CD4-positive, alpha-beta T cell treated with Interleukin-15 for 4 hours (primary cell): ENCODE measurements at places on chromosomes 3 and 15.

GRCh38 chr3:189714991-189715961 is 84.1 kb downstream of the TP63 start:
- no peak for DNase-seq

DNA sequence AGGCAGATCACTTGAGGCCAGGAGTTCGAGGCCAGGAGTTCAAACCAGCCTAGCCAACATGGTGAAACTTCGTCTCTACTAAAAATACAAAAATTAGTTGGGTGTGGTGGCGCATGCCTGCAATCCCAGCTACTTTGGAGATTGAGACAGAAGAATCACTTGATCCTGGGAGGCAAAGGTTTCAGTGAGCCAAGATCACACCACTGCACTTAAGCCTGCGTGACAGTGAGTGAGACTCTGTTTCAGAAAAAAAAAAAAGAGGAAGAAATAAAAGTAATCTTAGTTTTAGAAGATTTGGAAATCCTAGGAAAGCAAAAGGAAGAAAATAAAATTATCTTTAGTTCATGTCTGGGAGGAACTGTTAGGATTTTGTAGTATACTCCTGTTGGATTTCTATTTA is 77.2 kb downstream of the IL12A start:
- no peak for DNase-seq

GRCh38 chr15:31266712-31267111 is 59.9 kb upstream of the KLF13 start:
- no peak for DNase-seq

GRCh38 chr3:183260167-183260904 is 7.3 kb downstream of the B3GNT5 start:
- DNase-seq = no peak

DNA sequence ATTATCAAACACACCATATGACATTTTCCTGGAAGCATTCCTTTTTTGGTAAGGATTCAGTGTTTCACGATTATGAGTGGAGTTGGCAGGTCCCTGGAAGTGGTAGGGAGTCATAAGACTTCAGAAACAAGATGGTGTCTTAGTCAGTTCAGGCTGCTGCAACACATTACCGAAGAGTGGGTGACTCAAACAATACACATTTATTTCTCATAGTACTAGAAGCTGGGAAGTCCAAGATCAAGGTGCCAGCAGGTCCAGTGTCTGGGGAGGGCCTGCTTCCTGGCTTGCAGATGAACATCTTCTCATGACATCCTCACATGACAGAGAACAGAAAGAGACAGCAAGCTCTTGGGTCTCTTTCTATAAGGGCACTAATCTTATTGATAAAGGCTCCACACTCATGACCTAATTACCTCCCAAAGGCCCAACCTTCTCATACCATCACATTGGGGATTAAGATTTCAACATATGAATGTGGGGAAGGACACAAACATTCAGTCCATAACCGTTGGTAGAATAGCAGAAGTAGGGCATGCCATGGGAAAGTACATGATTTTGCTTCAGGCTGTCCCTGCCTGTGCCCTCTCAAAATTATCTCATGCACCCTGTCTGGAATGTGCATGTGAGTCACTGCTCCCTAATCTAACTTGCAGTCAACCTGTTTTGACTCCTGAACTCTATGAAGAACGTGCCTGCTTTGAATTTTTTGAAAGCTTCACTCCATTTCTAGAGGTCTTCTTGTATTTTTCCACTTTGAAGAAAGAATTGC is 72.5 kb downstream of the GTPBP8 start:
- DNase-seq = no peak

- no peak for DNase-seq
Measured at GRCh38 chr3:150050510-150050909, 79.8 kb upstream of the PFN2 start.

DNA sequence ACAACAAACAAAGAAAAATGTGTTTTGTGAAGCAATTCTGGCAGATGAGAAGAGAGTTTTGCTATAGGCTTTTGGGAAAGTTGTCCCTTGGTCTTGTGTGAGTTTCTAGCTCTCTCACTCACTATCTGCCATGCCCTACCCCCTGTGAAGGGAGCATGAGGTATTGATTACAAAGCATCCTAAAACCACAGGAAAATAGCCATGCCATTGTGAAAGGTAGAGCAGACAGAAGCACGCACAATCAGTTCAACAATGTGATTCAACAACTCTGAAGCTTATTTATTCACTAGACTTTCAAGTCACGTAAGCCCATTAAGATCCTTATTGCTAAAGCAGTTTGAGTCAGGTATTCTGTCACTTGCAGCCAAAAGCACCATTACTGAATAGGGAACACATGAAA is 6.5 kb upstream of the AQR start:
- DNase-seq = no peak

- no peak for DNase-seq
Measured at GRCh38 chr3:37912052-37912733, 50.5 kb downstream of the CTDSPL start.

GRCh38 chr3:14178247-14179113 is at the start of the genes LSM3 and XPC:
TSS of gene LSM3 (plus strand) at chr3:14178817. CDS start at chr3:14178861, 44 bp downstream.
TSS of gene XPC (minus strand) at chr3:14178601. CDS start at chr3:14178568, 33 bp downstream.
- peak; percentile 98 for DNase-seq

GRCh38 chr3:112074006-112074405 is 12.2 kb upstream of the C3orf52 start:
- DNase-seq = no peak

DNA sequence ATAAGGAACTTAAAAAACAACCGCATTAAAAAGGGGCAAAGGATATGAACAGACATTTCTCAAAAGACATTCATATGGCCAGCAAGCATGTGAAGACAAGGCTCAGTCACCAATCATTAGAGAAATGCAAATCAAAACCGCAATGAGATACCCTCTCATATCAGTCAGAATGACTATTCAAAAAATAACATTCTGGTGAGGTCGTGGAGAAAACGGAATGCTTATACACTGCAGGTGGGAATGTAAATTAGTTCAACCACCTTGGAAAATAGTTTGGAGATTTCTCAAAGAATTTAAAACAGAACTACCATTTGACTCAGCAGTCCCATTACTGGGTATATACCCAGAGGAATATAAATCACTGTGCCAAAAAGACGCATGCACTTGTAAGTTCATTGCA is 496.6 kb upstream of the SGO1 start:
- no peak for DNase-seq

DNA sequence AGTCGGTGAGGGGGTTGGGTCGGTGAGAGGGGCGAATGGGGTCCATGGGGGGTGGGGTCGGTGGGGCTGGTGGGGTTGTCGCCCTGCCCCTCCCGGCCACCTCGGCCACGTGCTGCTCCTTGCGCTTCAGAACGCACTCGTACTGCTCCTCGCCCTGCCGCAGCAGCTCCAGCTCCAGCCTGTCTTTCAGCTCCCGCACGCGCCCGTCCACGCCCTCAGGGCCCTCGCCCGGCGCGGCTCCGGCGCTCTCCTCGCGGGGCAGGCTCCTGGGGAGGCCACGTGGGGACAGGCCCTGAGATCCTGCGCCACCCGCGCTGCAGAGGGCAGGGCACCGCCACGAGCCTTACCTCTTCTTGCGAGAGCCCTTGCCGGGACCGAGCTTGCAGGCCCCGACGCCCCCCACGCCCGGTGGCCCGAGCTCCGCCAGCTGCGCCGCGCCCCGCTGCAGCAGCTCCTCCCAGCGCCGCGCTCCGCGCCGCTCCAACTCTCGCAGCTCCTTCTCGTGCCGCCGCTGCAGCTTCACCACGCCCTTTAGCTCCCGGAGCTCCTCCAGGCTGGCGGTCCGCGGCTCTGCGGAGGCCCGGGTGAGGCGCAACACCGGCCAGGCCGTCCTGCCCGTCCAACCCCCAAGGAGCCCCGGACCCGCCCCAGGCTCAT is 8.2 kb upstream of the ANKRD63 start:
- no peak for DNase-seq

DNA sequence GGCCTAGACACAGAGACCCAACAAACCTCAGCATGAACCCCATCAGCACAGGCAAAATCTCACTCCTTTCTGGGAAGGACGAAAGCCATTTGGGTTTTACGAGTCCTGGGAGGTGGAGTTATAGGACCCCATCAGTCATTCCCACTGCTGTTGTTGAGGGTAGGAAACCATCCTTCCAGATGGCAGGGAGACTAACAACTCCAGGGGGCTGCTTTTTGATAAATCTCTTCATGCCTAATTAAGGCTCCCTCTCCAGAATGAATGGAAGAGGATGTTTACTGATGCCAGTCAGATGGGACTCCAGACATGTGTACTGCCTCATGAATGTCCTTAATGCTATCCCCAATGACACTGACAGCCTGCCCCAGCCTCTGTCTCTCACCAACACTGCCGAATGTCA is 75.3 kb downstream of the ST8SIA2 start:
- DNase-seq = no peak

- no peak for DNase-seq
Measured at GRCh38 chr3:127961963-127962362, 46.9 kb downstream of the KBTBD12 start.

DNA sequence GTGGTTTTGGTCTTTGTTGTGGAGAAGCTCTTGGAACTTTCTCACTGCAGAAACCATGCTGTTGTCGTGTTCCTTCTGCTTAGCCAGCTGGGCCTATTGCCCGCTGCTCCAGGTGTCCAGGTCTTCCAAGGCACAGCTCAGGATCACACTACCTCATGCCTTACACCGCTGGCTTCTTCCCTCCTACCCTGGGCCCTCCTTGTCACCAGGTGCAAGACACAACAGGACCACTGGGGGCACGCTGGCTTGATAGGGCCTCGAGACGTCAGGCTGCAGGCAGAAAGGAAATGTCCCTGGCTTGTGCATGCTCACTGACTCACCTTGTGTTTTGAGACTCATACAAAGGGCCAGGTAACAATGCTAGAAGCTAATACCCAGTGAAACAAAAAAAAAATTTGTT is 32.3 kb downstream of the PAQR9 start:
- DNase-seq = peak; percentile 28

GRCh38 chr15:91196768-91197167 is 96.7 kb downstream of the SV2B start:
- DNase-seq = no peak

GRCh38 chr3:58008141-58009025 is at the start of gene FLNB:
TSS of gene FLNB (plus strand) at chr3:58008422. CDS start at chr3:58008565, 143 bp downstream.
- peak; percentile 78 for DNase-seq

DNA sequence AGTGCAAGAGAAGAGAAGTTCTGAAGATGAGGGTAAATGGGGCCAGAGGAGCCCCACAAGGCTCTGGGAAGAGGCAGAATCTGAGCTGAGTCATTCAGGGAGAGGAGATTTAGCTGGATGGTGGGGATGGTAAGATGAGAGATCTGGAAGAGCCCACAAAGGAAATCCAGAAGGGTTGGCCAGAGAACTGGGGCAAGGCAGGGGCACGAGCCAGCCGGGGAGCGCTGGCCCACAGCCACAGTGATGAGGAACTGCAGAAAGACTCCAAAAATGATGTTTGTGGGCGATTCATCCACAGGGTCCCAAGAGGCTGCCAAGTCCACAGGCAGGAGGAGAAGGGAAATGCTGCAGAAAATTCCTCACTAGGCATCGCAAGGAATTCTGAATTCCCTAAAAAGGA is 75.9 kb upstream of the ATP2B2 start:
- no peak for DNase-seq

DNA sequence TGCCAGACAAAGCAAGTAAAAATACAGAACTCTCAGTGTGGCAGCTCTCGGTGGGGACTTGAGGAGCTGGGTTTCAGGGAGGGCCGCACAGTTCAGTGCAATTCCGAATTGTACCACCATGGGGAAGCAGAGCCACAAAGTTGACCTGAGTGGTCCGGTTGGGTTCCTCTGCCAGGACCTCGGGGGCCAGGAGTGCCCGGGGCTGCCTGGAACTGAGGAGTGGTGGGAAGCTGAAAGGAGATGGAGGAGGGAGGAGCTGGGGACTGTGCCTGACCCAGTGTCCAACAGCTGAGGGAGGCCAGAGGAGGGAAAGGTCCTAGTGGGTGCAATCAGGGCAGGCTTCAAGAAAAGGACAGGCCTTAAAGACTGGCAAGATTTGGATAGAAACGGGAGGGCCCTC is 32.2 kb upstream of the TRH start:
- peak; percentile 23 for DNase-seq

GRCh38 chr3:50336452-50337174 is 4.0 kb downstream of the RASSF1 start:
- peak; percentile 30 for DNase-seq

DNA sequence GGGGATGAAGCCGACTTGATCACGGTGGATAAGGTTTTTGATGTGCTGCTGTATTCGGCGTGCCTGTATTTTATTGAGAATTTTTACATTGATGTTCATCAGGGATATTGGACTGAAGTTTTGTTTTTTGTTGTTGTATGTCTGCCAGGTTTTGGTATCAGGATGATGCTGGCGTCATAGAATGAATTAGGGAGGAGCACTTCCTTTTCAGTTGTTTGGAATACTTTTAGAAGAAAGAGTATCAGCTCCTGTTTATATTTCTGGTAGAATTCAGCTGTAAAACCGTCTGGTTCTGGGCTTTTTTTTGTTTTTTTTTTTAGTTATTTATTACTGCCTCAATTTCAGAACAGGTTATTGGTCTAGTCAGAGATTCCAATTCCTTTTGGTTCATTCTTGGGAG is 93.7 kb downstream of the SLC25A26 start:
- no peak for DNase-seq

DNA sequence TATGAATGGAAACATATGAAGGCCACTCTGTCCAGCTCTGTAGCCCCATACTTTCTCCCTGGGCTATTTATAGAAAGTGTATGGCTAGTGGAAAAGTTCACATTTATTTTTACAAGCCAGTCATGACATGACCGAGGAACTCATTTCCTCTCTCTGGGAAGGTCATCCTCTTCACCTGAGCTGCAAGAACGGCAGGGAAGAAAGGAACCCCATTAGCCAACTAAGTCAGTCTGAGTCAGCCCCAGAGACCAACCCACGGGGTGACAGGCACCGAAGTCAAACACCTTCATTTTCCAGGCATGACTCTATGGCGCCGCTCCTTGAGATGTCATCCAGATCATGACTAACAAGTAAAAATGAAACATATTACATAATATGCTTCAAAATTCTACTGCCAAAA is 4.8 kb downstream of the PAQR9 start:
- DNase-seq = no peak

- DNase-seq = no peak
Measured at GRCh38 chr3:123595396-123596180, 10.7 kb upstream of the HACD2 start.

DNA sequence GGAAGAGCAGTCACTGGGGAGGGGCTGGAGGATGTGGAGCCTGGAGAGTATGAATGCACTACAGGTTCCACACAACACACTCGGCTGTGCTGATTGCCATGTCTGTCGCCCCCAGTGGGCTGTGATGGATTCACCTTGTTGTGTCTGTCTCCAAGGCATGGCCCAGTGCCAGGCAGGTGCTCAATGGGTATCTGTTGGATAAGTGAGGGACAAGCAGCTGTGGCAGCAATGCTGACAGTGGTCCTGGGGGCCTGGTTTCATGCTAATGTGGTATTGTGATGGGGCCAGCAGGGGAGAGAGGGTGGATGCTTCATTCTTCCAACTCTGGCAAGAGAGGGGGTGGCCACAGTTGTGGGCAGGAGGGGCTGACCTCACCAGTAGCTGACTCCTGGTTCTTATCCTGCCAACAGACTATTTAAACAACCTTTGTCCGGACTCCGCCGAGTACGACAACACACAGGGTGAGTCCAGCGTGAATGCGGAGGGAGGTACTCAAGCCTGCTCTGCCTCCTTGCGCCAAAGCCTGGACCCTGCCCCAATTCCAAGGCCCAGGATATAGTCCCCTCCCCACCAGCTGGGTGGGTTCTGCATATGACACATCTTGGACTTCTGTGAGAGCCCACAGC is 47.3 kb upstream of the NR2C2 start:
- no peak for DNase-seq

- no peak for DNase-seq
Measured at GRCh38 chr3:59456852-59457485, 407.1 kb upstream of the CFAP20DC start.
